ENCODE measurements at places on chromosomes 12 and 14.

GRCh38 chr14:74147571-74147970, 62.8 kb downstream of the LIN52 start:
- DNase-seq: no peak

DNA sequence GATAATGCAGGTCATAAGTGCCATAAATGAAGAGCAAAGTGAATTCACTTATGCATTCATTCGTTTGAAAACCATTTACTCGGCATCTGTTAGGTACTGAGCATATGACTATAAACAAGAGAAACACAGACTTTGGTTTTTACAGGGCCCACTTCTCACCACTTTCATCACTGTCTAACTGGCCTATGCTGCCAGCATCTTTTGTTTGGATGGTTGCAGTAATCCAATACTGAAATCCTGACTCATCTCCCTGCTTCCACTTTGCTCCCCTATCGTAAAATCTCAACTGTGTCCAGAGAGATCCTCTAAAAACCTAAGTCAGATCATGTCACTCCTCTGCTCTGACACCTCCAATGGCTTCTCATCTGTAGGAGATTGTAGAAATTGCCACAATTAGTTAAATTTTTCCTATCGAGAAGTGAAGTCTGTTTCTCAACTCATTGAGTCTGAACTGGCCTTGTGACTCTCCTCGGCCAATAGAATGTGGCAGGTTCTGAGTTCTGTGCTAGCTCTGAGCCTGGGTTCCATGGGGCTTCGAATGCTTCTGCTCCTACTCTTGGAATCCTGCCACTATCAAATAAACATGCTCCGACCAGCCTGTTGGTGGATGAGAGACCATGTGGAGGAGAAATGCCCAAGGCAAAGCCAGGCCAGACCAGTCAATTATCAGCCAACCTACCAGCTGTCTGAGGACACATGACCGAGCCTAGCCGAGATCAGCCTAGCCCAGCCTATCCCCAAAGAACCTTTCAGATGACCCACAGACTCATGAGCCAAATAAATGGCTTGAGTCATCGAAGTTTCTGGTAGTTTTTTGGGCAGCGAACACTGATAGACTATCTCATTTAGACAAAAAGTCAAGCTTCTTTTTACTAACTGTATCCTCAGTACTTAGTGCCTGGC, 2.2 kb upstream of the BATF start:
- DNase-seq: no peak

GRCh38 chr12:66199831-66200509, 11.0 kb downstream of the IRAK3 start:
- DNase-seq: no peak

DNA sequence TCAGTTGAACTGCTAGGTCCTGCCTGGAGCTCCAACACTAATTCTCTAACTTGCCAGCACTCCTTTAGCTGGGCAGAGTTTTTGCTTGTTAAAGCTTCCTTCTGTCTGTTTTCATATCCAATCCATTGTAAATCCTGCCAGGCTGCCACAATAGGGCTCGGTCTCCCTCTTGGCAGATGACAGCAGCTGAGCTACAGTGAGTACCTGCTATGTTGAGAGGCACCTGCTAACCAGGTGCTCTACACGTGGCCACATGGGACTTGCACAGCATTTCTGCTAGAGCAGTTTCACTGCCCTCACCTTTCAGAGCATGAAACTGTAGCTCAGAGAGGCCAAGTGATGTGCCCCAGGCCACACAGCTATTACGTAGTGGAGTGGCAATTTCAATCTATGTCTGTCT, 106.6 kb upstream of the NOS1 start:
- no peak for DNase-seq

GRCh38 chr12:3285570-3285969, 205.4 kb upstream of the PRMT8 start:
- DNase-seq: no peak

GRCh38 chr12:56034586-56035332, 7.0 kb upstream of the RPS26 start:
- no peak for DNase-seq

GRCh38 chr14:99740411-99740810, 52.8 kb upstream of the EML1 start:
- no peak for DNase-seq

DNA sequence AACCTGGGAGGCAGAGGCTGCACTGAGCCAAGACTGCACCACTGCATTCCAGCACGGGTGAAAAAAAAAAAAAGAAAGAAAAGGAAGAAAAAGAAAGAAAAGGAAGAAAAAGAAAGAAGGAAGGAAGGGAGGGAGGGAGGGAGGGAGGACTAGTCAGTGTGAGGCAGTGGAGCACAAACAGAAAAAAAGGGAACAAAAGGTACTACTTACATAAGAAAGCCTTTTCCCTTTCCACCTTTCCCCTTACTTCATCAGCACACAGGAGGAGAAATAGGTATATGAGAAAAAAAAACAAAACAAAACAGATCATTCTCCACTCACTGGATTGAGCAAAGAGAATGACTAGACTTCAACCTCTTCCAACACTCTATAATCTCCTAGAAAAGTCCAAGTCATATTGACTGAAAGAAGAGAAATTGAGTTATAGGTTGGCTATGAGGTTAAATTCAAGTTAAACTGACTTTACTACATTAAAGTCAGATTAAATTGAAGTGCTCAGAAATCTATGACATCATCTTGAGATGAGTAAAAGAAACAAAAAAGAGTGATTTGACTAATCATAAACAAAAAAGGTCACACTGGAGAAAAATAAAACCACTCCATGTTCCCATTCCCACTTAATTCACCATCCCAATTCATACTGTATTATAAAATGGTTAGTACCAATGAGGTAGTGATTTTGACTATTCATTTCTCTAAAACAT, 43.6 kb downstream of the NOVA1 start:
- no peak for DNase-seq

- DNase-seq: no peak
Observed at GRCh38 chr12:38776647-38777046, 128.7 kb downstream of the CPNE8 start.

GRCh38 chr14:59177262-59177661, 11.2 kb upstream of the DAAM1 start:
- DNase-seq: no peak

- DNase-seq: no peak
Observed at GRCh38 chr14:92417759-92418158, 94.8 kb downstream of the SLC24A4 start.

DNA sequence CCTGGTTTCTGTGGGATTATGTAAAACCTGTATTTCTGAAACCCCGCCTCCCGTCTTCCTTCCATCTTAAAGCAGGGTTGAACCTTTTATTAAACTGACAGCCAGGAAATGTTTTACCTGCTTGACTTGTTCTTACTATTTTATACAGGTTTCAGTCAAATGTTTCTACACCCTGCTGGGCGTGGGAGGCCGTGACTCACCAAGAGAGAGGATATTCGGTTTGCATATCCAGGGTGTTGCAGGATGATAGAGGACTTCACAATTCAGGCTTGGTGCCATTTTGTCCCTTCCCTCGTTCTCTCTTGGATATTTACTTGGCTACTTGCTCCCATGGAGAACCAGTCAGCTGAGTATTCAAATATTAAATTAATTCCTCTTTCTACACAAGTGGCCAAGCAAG, 69.7 kb downstream of the ARF6 start:
- DNase-seq: peak; percentile 28

- no peak for DNase-seq
Observed at GRCh38 chr14:103630364-103631108, 1.5 kb downstream of the KLC1 start.

DNA sequence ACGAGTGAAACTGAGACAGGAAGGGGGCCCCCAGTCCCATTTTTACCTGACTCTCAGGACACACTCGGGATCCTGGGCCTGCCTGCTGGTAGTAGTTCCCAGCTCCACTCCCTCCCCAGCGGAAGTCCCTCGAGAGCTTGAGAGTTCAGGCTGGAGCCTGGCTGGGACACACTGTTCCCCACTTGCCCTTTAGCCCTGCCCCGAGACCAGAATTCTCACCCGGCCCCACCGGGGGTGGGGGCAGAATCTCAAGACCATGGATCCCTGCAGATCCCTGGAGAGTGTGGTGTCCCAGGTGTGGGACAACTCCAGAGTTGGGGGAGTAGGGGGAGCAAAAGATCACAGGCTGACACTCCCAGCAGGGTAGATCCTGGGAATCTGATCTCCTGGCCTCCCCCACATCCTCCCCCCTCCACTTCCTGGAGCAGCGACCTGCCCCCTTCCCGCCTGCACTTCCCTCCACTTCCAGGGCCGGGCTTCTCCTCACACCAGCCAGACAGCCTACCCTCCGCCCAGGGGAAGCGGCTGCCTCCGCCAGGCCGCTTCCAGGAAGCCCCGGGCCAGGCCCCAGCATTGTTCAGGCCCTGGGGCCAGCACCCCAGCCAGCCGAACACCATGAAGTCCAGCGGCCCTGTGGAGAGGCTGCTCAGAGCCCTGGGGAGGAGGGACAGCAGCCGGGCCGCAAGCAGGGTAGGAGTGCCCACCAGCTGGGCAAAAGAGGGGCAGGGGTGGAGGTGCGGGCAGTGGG, at the start of gene TNS2:
TSS of gene TNS2 (plus strand) at position 495 of the 748 bp plus-strand sequence. CDS start at position 616, 121 bp downstream.
- DNase-seq: no peak

DNA sequence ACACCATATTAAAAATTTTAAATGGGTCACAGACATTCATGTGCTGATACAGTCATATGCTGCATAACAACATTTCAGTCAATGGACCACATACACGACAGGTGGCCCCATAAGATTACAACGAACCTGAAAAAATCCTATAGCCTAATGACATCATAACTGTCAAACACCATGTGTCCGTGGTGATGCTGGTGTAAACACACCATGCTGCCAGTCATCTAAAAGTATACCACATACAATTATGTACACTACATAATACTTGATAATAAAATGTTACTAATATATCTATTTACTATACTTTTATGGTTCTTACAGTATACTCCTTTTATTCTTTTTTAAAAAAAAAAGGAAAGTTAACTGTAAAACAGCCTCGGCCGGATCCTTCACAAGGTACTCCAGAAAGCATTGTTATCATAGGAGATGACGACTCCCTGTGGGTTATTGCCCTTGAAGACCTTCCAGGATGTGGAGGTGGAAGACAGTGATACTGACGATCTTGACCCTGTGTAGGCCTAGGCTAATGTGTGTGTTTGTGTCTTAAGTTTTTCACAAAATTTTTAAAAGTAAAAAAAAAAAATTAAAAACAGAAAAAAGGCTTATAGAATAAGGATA, 5.0 kb upstream of the TDG start:
- DNase-seq: no peak

DNA sequence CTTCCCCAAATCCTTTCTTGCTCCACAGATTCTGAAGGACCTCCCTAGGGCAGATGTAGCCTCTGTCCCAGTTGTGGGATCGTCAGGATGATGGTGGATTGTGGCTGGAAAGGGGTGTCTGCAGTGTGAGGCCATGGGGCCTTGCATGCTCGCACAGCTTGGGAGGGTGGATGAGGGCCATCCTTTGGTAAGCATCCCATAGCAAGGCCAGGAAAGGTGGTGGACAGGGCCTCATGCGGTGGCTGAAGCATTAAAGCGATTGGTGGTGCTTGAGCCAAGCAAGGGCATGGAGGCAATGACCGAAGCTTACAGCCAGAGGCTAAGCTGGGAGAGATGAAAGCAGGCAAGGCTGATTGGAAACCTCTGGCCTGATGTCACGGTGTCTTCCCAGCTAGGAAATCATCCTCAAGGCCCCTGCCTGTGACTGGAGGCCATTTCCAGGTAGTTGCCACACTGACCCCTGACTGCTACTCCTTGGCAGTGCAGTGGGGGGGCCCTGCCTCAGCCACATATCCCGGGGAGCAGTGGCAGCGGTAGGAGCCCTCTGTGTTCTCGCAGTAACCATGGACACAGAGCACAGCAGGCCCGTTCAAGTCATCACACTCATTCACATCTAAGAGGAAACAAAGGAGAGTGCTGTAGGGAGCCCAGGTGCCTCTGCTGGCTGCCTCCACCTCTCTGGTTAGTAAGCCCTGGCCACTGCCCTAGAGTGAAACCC, 7.0 kb downstream of the ISCA2 start:
- no peak for DNase-seq

- DNase-seq: no peak
Observed at GRCh38 chr12:40254455-40255085, 29.8 kb downstream of the LRRK2 start.

DNA sequence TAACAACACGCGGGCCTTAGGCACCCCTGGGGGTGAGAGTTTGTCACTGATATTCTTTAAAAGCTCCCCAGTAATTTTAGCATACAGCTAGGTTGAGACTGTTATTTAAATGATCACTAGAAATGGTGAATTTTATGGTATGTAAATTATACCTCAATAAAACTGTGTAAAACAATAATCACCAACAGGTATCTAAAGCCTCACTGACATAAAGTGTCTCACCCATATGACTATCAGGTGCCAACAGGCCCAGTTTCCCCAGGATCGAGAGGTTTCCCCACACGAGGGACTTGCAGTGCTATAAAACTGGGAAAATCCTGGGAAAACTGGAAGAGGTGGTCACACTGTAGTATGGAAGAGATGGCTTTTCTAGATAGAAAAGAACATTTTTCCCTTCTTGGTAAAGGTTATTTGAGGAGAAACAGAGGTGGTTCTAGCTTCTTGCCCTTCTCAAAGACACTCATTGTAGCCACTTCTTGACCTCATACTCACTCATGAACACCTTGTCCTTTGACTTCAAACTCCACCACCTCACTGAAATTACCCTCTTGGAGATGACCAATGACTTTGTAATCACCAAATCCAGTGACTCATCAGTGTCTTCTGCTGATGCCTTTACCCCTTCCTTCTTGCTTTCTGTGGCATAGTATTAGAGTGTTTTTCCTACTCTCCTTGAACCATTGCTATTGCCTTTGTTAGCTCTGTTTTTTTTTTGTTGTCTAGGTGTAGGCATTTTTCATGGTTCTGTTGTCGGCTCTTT, 24.8 kb upstream of the NUBPL start:
- no peak for DNase-seq

GRCh38 chr12:58710901-58711300, 209.4 kb downstream of the LRIG3 start:
- DNase-seq: no peak

DNA sequence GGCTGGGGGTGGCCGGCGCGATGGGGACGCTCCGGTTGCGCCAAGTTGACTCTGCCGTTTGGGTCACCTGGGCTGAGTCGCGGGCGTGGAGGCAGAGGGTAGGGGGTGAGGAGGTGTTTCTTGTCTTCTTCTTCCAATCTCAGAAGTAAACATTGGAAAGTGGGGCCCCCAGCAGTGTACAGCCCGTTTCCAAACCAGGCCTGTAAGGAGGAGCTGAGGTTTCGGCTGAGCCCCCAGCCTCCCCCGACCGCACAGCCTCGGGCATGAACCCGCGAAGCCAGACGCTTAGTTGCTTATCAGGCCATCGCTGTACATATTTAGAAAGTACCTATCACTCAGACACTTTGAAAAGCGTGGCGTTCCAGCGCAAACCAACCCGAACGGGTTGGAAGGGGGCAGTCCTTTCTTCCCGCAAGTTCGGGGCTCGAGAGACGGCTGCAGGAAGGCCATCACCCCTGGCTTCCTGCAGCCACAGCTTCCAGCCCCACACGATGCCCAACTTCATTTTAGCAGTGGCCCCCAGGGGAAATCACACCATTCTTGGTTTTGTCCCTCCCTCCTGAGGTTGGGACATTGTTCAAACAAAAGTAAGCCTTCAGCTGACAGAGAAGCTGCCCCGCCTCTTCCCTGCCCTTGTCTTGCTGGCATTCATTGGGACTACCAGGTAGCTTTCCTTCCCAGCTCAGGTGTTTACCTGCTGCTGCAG, 164.1 kb downstream of the ZFP36L1 start:
- peak; percentile 59 for DNase-seq

- DNase-seq: no peak
Observed at GRCh38 chr12:76014007-76014406, 17.6 kb downstream of the PHLDA1 start.

All from CD4-positive, alpha-beta T cell treated with Interleukin-6 for 4 hours (primary cell).